ENCODE measurements at places on chromosomes 4 and X. TPM values are rescaled to one million over a fixed set of nuclear protein-coding genes. Genes with fewer than 3 reads are reported as not detected.

The DNASE1L1 gene
- 64.5 TPM for polyA plus RNA-seq

The SOX3 gene
- not detected for polyA plus RNA-seq

DNA sequence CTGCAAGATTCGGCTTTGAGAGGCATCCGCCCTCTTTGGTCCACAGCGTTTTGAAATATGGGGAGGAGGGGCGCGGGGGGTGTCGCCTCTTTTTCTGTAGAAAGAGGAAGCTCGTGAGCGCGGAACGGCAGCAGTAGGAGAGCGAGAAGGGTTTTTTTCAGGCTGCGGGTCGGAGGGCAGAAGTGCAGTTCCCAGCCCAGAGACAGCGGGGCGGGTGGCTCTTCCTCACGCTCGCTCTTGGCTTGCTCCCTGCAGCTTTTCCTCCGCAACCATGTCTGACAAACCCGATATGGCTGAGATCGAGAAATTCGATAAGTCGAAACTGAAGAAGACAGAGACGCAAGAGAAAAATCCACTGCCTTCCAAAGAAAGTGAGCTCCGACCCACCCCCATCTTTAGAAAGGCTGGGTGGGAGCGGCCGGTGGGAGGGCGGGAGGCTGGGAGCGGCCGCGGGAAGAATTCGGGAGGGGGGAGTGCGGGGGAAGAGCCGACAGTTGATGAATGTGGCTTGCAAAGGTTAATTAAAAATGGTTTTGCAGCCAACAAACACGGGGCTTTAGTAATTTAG lies 1.2 kb downstream of the TMSB4X start:
- peak overlapping the region; percentile 93 for H3K27ac ChIP-seq
- H3K4me3 ChIP-seq, result peak overlapping the region; percentile 87
- H3K27me3 ChIP-seq, result no peaks in the 10 kb centered on the region
- H3K4me1 ChIP-seq, result peaks cover 70% of the 10 kb centered on the region
- DNase-seq, result peak; percentile 76
- H3K36me3 ChIP-seq, result peaks cover 6% of the 10 kb centered on the region

The EFHC2 gene
- 0.05 TPM for polyA plus RNA-seq

GRCh38 chr4:24971192-24971591 lies 58.4 kb upstream of the CCDC149 start:
- no peak overlapping the region for H3K27ac ChIP-seq
- peaks cover 45% of the 10 kb centered on the region for H3K4me1 ChIP-seq
- no peaks in the 10 kb centered on the region for H3K36me3 ChIP-seq
- H3K4me3 ChIP-seq, result no peak overlapping the region
- no peaks in the 10 kb centered on the region for H3K27me3 ChIP-seq

DNA sequence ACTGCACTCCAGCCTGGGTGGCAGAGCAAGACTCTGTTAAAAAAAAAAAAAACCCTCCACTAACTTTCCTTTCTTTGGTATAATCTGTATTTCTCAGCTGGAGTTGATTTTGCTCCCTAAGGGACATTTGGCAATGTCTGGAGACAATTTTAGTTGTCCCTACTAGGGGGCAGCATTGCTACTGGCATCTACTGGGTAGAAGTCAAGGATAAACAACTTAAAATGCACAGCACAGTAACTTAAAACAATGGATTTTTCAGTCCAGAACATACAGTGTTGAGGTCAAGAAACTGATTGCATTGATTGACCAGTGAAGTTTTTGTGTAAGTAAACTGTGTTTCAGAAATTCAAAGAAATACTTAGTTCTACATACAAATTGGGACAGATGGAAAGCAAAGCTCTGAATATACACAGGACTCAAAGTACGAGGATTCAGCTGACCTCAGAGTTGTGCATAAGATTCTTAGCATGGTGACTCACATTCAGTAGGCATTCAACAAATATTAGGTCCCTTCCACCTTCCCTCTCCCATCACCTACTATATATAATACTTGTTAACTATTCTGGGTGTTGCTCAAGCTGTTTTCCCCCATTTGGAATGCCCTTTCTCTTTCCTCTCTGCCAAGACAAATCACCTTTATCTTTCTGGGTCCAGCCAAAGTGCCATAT lies 8.8 kb downstream of the DDX53 start:
- no peaks in the 10 kb centered on the region for H3K27me3 ChIP-seq
- H3K4me1 ChIP-seq, result no peaks in the 10 kb centered on the region
- no peak overlapping the region for H3K27ac ChIP-seq

DNA sequence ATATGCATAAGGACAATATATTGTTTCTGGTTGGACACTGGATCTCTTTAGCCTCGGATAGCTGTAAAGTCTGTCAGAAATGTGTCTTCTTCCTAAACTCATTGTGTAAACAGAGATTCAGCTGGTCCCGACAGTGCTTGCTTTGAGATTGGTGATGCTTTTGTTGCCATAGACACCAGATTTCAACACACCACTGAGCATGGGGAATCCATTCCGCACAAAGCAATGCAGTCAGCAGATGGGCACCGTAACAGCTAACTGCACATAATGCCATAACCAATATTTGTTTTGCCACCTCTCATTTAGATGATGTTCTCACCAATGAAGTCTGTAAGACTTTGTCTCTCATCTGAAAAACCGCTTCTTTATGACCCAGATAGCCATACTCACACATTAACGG lies 33.3 kb upstream of the FAM47C start:
- H3K36me3 ChIP-seq, result no peaks in the 10 kb centered on the region
- H3K4me1 ChIP-seq, result no peaks in the 10 kb centered on the region
- H3K4me3 ChIP-seq, result no peak overlapping the region
- no peaks in the 10 kb centered on the region for H3K27me3 ChIP-seq
- no peak for DNase-seq

DNA sequence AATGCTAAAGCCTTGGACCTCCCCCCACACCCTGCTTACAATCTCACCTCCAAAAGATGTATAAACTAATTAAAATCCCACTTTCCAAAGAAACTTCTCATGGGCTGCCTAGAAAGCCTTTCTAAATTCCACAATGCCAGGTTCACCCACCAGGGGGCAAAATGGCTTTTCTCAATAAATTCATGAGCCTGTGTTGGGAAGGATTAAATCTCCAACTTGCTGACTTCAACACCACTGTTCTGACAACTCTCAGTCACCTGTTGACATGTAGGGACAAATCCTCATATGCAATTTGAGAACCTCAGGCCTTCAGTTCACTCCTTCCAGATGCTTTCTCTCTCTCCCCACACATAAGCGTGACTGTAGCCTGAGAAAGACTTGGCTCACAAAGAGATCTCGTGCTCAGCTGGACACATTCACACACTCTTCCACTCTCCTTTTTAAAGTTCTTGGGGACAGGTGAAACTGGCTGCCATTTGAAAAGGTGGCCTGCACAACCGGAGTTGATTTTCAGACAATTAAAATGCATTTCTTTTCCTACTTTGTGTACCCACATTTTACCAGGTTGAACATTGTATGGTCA lies 88.6 kb upstream of the PRPS2 start:
- H3K36me3 ChIP-seq, result no peaks in the 10 kb centered on the region
- no peak for DNase-seq
- H3K27ac ChIP-seq, result no peak overlapping the region
- H3K4me1 ChIP-seq, result no peaks in the 10 kb centered on the region

The ZNF732 gene
- polyA plus RNA-seq, result not detected

GRCh38 chr4:159298502-159298901 lies 195.6 kb downstream of the RAPGEF2 start:
- no peaks in the 10 kb centered on the region for H3K27me3 ChIP-seq
- no peaks in the 10 kb centered on the region for H3K36me3 ChIP-seq
- H3K4me3 ChIP-seq, result no peak overlapping the region
- no peak overlapping the region for H3K27ac ChIP-seq
- H3K4me1 ChIP-seq, result peaks cover 3% of the 10 kb centered on the region
- DNase-seq, result no peak

The KDR gene
- polyA plus RNA-seq, result not detected

The RNF128 gene
- polyA plus RNA-seq, result not detected

- H3K4me3 ChIP-seq, result no peak overlapping the region
- H3K4me1 ChIP-seq, result no peaks in the 10 kb centered on the region
- no peak overlapping the region for H3K27ac ChIP-seq
- H3K27me3 ChIP-seq, result no peaks in the 10 kb centered on the region
- no peak for DNase-seq
Measured at GRCh38 chr4:145295547-145295946, 115.2 kb upstream of the OTUD4 start.

Measured in CD14-positive monocyte (primary cell).